ENCODE measurements at places on chromosomes 6 and 20.

- DNase-seq: no peak
These were observed 1.4 kb downstream of the PLCB4 start for GRCh38 chr20:9070304-9070703.

DNA sequence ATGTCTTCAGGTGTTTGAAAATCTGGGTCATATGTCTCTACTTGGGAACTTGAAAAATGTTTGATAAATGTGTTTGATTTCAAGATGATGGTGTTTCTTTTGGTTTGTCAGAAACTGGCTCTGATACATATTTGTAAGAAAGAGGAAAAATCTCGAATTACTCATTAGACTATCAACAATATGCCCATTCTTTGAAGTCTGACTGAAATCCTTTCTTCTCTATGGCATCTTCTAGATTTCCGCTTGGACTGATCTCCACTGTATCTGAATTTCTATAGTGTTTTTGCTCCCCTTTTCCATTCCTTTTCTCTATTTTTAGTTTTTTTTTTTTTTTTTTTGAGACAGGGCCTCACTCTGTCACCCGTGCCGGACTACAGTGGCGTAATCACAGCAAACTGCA lies 1096.5 kb downstream of the KIF16B start:
- no peak for DNase-seq

DNA sequence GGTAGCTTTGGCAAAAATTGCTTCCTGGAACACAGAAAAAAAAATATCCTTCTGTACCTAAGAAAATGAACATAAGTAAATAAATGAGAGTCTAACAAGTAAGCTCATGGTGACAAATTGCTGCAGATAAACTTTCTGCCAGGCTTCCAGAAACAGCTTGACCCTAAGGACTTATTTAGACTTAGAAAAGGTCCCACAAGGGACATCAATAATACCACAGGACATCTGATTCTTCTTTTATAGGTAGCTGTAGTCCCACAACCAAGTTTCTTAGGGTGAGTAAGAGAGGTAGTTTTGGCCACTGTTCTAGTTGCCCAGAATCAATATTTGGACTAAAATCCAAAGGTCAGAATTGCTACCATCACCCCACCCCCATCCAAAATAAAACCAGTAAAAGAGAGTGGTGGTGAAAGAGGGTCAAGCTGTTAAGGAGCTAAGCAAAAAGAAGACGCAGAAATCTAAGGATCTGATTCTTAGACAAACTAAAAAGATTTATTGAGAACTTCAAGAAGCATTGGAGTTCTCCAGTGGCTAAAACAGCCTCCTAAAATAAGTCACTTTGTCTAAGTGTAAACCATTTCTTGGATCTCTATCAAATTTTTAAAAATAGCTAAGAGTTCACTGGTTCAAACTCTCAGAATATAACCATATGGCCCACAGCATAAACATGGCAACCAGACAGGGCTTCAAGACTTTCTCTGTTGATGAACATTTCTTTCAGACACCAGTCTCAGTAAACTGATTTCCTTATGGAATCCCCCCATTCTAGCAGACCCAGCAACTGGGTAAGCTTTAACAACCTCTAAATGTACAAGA lies 180.6 kb downstream of the PTPRK start:
- DNase-seq: no peak

- DNase-seq: no peak
These were observed 1.2 kb downstream of the OGFR start for GRCh38 chr20:62805711-62806382.

- no peak for DNase-seq
These were observed 38.4 kb upstream of the CCDC167 start for GRCh38 chr6:37538107-37538506.

- DNase-seq: no peak
These were observed 100.5 kb downstream of the ASCC3 start for GRCh38 chr6:100780648-100781047.

DNA sequence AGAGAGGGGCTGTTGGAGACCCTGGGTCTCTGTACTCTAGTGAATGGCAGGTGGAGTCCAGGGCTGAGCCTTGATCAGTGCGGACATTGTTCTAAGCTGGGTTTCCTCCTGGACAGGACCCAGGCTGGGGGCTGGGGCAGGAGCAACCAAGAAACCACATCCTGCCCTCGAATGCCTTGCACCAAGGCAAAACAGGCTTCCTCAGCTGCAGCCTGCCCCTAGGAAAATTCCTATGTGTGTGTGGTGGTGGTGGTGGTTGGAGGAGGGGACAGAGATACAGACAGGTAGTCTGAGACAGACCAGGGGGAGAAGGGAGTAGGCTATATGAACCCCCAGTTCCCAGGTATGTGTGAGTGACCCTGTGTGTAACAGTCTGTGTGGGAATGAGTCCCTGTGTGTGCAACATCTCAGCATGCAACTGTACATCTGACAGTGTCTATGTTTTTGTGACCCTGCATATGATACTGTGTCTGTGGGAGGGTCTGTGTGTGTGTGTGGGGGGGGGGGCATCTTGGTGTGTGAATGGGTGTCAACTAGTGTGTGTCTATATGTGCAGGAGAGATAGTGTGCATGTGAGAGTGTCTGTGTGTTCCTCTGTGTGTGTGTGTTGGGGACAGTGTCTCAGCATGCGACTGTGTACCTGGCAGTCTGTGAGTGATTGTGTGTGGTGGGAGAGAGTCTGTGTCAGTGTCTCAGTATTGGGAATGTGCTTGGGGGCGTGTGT lies 3.0 kb downstream of the GLP1R start:
- no peak for DNase-seq

DNA sequence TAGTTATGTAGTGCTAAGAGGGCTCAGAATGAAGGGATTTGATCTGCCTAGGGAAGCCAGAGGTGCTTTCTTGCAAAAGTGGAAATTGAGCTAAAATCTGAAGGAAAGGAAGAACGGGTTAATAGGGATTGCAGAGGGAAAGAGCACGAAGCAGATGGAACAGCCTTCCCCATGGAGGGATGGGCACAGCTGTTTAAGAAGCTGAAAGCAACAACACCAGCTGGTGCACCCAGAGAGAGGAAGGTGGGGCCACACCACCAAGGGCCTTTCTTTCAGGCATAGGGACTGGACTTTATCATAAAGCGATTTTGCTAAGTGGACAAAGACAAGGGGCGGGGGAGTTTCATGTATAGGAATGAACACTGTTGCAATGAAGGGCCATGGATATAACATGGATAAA lies 65.8 kb upstream of the SNRPB2 start:
- no peak for DNase-seq

- DNase-seq: no peak
These were observed 174.8 kb downstream of the IBTK start for GRCh38 chr6:82072751-82073150.

GRCh38 chr20:37484331-37484730 lies 36.7 kb upstream of the NNAT start:
- no peak for DNase-seq

DNA sequence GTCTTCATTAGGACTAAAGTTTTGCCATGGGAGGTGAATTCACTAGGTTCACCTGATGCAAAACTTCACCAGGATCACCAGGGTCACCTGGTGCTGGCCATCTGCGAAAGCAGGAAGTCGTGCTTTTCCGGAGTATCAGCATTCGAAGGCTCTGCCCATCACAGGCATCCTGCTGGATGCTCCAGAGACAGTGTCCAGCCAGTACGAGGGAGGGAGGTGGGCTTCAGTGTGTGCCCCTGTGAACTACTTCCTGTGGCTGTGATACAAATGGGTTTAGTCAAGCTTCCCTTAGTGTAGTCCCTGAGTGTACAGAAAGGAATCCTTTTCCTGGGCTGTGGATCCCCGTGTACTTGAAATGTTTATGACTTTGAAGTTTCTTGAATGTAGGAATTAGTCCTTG lies 3.4 kb upstream of the RPS6KA2 start:
- DNase-seq: no peak

GRCh38 chr20:17406051-17406590 lies 125.1 kb downstream of the BFSP1 start:
- DNase-seq: no peak

DNA sequence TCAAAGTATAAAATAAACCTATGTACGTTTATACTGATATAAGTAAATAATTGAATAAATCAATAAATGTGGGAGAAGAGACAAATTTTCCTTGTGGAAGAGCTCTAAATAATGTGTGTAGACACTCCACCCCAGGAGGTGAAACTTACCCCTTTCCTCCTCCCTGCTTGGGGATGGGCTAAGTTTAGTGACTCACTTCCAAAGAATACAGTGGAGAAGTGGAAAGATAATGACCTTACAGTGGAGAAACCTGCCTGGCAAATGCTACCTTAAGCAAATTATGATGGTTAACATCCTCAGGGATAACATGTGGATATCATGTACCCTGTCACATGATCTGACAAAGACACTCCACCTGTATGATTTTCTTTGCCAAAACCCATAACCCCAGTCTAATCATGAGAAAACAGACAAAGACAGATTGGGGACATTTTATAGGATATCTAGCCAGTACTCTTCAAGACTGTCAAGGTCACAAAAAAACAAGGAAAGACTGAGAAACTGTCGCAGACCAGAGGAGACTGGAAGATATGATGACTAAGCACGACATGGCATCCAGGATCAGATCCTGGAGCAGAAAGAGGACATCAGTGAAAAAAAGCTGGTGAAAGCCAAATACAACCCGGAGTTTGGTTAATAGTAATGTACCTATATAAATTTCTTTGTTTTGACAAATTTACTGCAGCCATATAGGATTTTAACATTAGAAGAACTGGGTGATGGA lies 195.5 kb upstream of the PRDM1 start:
- no peak for DNase-seq

GRCh38 chr6:162377735-162378134 lies 349.8 kb downstream of the PRKN start:
- DNase-seq: no peak

DNA sequence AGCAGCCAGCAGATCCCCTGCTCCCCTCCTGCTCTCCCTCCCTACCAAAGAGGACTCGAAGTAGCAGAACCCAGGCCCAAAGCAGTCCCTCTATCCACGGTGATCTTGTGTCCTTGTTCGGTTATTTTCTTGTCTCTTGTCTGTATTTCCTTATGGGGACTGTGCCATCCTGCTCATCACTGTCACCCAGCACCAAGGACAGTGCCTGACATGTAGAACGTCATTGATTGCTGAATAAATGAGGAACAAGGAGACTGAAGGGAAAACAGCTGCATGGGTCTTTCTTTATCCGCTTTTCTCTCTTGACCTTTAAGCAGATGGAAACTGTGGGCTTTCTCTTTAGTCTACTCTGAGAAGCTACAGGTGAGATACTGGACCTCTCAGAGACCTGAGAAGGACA lies 29.4 kb upstream of the ZNF831 start:
- no peak for DNase-seq

- no peak for DNase-seq
These were observed 18.1 kb upstream of the TRIM27 start for GRCh38 chr6:28941684-28942448.

- DNase-seq: no peak
These were observed 104.0 kb downstream of the VEGFA start for GRCh38 chr6:43873806-43874714.

DNA sequence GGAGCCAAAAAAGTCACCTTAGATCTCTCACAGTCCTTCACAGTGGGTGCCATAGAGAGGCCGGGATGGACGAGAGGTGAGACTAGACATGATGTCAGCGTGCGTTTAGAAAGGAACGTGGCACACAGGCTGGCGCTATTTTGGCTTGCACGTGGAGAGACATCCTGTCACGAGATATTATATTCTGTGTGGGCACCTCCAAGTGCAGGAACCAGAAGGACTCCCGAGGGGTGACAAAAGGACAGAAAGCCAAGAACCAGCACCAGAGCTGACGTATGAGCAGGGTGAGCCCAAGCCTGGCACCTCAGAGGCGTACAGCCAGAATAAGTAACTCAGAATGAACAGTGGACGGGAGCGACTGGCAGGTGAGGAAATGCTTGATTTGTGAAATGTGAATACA lies 49.9 kb upstream of the QKI start:
- DNase-seq: no peak
